ENCODE measurements at places on chromosomes 7 and 10.
A peak's percentile ranks its signal among the peaks of the same experiment; 100 is the strongest.

- DNase-seq = no peak
These were observed 64.9 kb downstream of the MYL10 start for GRCh38 chr7:101563943-101564777.

DNA sequence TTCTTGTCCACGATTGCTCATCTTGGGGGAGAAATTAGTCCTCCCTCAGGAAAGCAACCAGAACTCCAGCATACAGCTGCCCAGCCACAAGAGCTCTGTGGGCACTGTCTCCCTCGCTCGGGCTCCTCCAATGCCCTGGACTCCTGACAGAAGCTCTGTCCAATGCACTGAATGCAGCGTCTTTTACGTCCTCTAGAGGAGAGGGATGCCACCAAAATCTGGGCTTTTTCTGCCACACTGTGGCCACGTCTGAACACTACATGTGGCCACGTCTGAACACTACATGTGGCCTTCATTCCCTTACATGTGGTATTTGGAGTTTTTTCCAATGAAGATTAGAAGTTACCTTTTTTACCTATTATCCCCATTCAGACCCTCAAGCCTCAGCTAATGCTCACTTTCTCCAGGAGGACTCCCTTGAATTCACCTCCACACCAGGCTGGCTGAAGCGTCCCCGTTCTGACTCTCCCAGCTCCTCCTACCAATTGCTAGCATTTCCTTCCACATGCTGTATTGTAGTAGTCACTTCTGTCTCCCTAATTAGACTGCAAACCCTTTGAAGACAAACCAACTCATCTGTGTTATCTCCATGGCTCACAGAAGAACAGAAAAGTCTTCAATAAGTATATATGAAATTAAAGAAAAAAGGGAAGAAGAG is 134.3 kb upstream of the PDE1C start:
- peak; percentile 83 for DNase-seq

DNA sequence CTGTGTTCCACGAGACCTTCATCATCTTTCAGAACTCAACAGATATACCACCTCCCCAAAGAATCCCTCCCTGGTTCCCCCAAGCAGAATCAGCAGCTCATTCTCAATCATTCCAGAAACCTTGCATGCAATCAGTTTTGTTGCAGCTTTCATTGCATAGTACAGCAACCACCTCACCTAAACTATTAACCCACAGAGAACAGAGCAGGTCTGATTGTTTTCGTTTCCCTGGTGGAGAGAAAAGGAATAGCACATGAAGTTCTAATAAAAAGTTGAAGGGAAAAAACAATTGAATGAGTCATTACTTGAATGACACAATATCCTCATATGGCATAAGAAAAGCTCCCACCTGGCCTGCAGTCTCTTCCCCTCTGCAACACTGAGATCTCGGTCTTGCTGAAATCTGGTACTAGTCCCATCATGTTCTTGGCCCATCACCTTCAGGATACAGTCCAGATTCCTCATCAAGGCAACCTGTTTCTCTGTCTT is 147.1 kb upstream of the GDF10 start:
- DNase-seq = peak; percentile 62

GRCh38 chr7:77258014-77258413 is 58.4 kb upstream of the FGL2 start:
- peak; percentile 61 for DNase-seq

DNA sequence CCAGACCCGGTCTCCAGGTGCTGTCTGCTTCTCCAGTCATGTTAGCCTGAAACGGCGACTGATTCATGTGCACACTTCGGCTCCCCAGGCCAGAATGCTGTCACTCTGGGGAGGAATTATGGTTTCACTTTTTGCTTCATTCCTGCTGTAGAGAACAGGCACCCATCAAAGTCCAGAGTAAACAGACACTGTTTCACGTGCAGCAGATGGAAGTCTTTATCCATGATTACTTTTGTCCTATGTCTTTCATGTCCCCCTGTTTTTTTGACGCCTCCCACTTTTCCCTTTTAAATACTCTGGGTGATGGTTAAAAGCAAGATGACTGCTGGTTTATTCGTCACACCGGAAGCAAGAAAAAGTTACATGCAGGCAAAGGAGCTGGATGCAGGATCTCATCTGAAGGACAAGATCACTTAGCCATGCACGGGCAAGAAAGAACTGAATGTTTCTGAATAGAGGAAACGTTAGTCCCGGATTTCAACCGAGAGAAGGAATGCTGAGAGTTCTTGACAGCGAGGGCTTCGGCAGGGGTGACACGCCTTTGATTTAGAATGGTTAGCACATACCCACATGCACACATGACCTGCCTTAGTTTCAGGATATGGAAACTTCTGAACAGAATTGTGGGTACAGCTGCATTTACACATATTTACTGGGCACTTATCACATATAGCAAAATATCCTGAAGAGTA is 250.0 kb upstream of the KLF6 start:
- peak; percentile 57 for DNase-seq

GRCh38 chr10:38050212-38050611 is 39.7 kb downstream of the ZNF33A start:
- no peak for DNase-seq

DNA sequence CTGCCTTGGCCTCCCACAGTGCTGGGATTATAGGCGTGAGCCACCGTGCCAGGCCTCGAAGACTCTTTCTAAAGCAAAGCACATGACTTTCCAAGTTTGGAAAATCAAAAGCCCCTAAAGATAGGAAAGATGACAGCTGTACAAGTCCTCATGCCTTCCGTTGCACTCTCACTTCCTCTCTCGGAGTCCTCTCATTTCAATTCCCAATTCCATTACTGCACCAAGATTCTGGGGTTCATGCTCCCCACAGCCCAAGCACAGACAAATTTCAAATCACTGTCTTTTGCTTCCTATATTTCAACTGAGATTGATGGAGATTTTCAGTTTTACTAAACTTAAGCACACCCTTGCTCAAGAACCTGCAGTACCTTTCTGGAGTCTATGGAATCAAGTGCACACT is 10.9 kb upstream of the PLAU start:
- no peak for DNase-seq

GRCh38 chr7:106312906-106313305 is 28.1 kb upstream of the NAMPT start:
- no peak for DNase-seq

GRCh38 chr10:101124933-101125332 is 6.2 kb upstream of the TLX1 start:
- DNase-seq = no peak

DNA sequence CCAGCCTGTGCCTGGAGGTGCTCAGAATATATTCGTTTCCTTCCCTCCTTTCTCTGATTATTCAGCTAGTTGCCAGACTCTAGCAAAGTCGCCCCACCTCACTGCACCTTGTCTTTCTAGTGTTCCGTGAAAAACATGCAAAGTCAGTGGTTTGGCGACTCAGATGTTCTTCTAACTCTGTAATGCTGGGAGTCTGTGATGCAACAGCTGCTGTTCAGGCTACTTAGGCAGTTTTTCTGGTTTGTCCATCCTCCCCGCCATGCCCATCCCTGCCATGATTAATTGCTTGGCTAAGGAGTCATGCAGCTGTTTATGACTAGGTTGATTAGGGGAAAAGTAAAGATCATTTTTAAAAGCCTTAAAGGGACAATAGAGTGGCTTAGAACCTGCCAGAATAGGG is 99.4 kb downstream of the MTPN start:
- DNase-seq = peak; percentile 52

GRCh38 chr10:20271490-20271889 is 455.3 kb downstream of the PLXDC2 start:
- no peak for DNase-seq

DNA sequence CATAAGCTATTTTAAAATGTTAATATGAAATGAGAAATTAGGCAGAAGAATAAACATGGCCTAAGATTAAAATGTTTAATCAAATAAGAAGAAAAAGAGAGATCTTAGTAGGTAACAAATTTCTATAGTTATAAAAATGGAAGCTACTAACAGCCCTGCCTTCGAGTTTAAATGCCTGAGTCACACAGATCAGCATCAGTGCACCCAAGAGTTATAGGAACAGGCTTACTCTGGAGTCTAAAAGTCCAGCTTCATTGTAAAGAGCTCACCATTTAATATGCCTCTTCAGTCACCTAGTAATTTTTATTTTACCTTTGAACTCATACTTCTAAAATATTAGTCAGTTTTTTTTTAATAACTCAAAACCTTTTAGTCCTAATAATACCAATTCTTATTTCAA is 52.6 kb downstream of the BRI3 start:
- DNase-seq = peak; percentile 17

GRCh38 chr7:53984776-53985175 is 557.4 kb upstream of the VSTM2A start:
- DNase-seq = peak; percentile 73

GRCh38 chr7:94882891-94883290 is 24.5 kb upstream of the PPP1R9A start:
- DNase-seq = peak; percentile 56

- no peak for DNase-seq
These were observed 15.0 kb upstream of the STN1 start for GRCh38 chr10:103932971-103933370.

DNA sequence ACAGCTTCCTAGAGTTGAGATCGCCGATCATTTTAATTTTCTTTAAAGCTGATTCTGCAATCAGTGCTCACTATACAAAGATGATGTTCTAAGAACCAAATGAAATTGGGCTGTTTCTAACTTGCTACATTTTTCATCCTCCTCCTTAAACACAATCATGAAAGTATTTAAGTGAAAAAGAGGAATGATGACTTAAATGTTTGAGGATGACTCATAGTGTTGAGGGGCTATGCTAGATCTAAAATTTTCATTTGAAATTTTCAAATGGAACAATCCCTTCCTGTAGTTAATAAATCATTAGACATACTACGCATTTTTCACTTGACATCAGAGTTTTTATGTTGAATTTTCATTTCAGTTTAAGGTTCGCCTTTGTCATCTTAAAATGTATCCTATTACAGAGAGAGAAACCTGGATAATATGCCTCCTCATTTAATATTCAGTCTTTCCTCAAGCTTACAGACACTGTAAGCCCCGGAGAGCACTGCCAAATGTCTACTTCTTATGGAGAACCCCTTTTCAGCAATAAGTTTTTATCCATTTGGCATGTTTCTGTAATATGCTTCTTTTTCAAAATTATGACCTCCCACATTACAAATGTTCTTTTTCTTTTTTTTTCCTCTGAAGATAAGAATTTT is 499.6 kb downstream of the MAGI2 start:
- DNase-seq = no peak

DNA sequence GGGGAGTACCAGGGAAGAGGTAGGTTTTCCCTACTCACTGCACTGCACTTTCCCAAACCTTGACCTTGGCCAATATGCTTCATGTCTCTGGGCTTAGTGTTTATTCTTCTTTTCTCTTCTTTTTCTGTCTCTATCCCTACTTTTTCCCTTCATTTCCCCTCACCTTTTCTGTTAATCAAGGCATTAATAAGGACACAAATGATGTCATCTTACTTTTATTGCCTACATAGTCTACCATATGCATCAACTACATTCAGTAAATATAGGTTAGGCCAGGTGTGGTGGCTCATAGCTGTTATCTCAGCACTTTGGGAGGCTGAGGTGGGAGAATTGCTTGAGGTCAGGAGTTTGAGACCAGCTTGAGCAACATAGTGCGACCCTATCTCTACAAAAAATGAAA is 13.0 kb upstream of the ZNF503 start:
- no peak for DNase-seq

- DNase-seq = no peak
These were observed 75.5 kb upstream of the STARD3NL start for GRCh38 chr7:38102507-38102906.

- peak; percentile 69 for DNase-seq
These were observed 10.1 kb downstream of the AVPI1 start for GRCh38 chr10:97676770-97677581.

DNA sequence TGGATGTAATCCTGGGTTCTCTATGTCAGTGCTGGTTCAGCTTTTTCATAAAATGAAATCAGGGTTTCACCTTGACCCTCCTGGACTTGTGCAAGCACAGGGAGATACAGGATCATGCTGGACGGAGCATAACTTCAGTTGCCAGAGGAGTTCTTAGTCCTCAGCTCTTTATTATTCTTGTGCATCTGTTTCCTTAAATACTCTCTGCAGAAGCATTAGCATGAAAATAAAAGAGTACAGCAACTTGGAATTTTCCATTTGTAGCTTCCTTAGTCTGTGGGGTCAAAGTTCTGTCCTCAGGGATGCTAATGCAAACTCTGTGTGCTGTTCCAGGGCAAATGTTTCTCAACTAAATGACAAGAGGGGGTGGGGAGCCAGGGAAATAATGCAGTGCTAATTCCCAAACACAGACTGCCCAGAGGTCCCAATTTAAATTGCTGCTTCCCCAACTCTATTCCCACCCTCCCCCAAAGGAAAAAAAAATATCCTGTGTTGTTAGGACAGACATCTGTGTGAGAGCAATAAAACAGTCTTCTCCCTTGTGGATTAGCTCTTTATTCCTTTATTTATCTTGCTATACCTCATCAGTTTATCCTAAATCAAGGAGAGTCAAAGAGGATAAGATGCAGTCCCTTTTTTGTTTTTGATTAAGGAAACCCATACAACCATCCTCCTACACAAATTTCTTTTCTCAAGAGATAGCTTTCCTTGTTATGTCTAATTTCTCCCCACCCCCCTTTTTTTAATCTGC is 905.0 kb downstream of the LRMDA start:
- DNase-seq = no peak

GRCh38 chr7:80640846-80641245 is 2.4 kb downstream of the CD36 start:
- peak; percentile 77 for DNase-seq

- no peak for DNase-seq
These were observed 137.9 kb downstream of the RAPGEF5 start for GRCh38 chr7:22219036-22219435.

GRCh38 chr10:50231515-50232260 is 19.6 kb downstream of the ASAH2 start:
- no peak for DNase-seq

DNA sequence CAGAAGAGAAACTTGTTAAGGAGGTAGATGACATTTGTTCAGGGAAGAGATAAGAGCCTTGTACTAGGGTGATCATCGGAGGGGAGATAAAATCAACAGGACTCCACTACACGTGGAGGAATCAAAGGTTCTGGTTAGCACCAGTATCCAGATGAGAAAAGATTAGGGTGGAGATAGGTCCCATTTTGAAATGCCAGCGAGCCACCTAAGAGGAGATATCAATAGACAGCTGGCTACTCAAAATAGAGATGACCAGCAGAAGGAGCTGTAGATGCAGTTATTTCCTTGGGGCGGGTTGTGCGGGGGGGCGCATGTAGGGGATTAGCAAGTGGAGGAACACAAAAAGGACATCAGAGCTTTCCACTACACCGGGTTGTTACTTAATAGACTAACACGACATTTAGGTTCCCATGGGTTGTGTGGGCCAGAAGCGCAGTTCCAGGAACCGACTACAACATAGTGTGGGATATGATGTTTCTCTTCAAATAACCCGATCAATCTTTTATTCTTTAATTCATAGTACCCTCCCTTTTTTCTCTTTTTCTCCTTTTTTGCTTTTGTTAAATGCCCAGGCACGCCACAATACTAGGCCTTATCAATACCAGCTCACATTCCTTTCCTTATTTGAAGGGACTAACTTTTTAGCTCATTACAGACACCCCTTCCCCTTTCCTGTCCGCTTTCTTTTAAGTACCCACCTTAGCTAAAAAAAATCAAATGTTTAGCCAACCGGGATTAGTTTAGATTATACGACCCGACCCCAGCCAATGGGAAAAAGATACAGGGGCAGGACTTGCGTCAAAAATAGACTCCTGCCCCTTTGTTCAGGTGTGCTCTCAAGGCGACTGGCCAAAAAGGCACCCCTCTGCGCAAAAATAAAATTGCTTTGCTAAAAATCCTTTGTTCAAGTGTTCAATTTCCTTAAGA is 2.0 kb upstream of the KIF11 start:
- DNase-seq = peak; percentile 52

Measured in kidney tubule cell (primary cell).